ENCODE measurements at places on chromosomes 1 and 21.

GRCh38 chr1:36157115-36157903, 1.3 kb downstream of the MAP7D1 start:
- DNase-seq = no peak

- DNase-seq = no peak
Observed at GRCh38 chr1:119323216-119323982, 45.2 kb upstream of the HAO2 start.

DNA sequence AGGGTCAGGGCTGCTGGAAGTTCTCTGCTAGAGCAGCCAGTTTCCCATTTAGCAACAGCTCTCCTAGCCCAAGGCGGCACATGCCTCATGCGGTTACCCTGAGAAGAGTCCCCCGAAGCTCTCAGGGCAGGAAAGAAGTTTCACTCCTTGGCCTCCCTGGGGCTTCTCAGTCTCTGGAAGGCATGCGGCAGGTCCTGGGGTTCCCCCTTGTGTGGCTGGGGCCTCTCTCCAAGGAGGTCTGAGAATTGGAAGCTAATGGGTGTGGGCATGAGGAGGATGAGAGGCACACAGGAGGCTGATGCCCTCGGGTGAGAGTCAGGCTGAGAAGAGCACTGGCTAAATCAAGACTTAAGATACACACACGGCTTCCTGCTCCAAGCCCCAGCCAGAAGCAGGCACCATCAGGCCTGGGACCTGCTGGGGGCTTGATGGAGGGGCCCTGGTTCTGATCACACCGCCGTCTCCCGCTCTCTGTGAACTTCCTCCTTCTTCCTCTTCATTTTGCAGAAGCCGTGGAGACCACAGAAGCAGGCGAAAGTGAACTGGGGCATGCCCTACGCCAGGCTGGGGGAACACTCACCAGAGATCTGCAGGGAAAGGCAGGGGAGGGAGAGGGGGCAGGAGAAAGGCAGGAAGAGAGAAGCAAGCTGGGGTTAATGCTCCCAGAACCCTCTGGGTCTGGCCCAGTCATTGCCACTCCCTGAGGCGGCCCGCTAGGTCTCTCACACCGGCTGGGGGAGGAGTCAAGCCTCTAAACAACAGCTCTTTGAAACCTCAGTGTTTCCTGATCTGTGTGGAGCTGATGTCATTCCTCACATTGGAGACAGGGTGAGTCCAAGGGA, 15.1 kb downstream of the BLACAT1 start:
- peak; percentile 91 for DNase-seq

GRCh38 chr1:177849579-177850290, 120.1 kb downstream of the SEC16B start:
- DNase-seq = no peak

DNA sequence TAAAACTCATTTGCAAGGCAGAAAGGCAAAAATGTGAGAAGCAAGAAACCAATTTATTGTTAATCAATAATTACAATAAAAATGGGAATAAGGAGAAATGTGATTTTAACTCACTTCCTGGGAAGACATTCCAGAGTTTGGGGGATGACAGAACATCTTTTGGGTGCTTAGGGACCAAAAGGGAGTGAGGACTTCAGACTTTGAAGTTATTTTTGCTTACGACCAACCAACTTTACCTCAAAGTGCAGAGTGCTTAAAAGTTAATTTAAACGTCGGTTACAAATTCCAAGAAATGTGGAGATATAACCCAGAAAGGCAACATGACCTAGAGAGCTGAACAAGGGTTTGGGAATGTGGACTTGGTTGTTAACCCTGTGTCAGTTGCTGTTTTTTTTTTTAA, 234.5 kb upstream of the C1orf105 start:
- no peak for DNase-seq

GRCh38 chr21:38392661-38393060, 105.6 kb downstream of the ERG start:
- DNase-seq = no peak

DNA sequence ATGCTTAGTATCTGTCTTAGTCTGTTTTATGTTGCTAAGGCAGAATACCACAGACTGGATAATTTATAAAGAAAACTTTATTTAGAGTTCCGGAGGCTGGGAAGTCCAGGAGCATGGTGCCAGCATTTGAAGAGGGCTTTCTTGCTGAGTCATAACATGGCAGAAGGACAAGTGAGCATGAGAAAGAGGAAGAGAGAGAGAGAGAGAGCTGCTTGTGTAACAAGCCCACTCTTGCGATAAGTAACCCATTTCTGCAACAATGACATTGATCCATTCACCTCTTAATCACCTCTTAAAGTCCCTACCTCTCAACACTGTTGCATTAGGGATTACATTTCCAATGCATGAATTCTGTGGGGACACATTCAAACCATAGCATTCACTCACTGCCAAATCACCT, 11.7 kb upstream of the MYOCOS start:
- peak; percentile 75 for DNase-seq

DNA sequence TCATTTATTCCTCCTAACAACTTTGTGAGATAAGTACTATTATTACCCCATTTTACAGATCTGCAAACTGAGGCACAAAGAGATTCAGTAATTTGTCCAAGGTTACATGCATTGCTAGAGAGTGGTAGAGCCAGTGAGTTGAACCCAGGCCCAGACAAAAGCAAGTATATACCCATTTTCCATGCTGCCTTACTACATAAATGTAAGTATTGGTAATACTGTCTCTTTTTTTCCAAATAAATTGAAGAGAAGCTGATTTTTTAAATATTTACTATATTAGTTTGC, 33.8 kb upstream of the IRF2BP2 start:
- DNase-seq = no peak

- DNase-seq = no peak
Observed at GRCh38 chr1:159829273-159829634, 2.6 kb downstream of the SLAMF8 start.

DNA sequence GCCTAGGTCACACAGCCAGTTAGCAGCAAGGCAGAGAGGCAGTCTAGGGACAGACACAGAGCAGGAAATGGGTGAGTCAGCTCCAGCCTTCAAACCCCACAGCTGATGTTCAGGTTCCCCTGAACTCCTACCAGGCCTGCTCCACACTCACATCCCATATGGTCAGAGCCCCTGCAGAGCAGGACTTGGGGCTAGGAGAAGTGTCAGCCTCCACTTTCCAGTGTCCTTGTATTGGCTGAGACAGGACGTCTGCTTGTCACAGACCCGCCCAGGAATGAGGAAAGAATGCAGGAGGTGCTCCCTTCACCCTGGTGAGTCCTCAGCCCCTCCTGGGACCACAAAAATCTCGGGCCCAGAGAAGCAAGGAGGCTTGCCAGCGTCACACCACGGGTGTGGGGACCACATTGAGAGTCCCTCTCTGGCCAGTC, 92.5 kb downstream of the LACTBL1 start:
- DNase-seq = no peak

DNA sequence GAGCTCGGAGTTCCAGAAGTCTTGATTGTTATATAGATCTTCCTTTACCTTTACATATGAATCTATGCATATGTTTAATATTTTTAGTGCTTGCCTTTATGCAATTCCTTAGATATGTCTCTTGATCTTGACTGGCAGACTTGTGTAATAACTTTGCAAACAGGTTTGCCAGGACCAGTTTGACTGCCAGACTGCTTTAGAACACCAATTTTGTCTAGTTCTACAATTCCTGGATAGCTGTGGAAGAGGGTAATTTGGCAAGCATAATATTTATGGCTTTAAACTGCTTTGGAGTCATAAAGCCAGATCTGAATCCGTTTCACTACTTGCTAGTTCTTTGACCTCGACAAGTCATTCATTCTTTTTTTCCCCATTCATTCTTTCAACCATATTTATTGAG, 250.0 kb downstream of the FAF1 start:
- DNase-seq = no peak

GRCh38 chr1:5430911-5431697, 561.1 kb downstream of the NPHP4 start:
- no peak for DNase-seq

Data from DMS79 (cell line).